ENCODE measurements at places on chromosomes 7 and 10.
A peak's percentile ranks its signal among the peaks of the same experiment; 100 is the strongest.

- no peak for DNase-seq
Measured at GRCh38 chr10:18341055-18341454, 200.8 kb downstream of the CACNB2 start.

DNA sequence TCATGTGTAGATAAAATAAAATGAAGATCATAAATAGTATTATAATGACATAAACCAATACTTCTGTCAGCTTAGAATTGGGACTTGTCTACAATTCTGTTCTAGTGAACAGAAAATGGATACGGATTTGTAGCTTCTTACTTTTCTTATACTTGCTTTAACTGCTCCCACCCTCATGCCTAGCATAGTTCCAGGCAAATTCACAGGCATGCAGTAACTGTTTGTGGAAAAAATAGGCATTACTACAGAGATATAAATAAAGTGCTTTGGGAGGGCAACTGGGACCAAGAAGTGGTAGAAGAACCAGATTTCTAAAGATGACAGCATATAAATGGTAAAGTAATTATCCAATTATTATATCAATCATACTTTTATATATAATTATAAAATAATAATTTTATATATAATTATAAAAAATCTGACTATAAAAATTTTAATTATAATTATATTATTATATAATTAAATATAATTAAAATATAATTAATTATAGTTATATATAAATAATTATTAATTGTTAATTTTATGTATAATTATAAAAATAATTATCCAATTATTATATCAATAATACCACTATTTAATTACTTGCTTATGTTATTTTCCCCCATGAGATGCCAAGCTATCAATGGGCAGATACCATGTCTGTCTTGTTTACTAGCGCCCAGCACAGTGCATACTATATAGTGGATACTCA, 144.1 kb downstream of the NOC3L start:
- DNase-seq, result no peak

DNA sequence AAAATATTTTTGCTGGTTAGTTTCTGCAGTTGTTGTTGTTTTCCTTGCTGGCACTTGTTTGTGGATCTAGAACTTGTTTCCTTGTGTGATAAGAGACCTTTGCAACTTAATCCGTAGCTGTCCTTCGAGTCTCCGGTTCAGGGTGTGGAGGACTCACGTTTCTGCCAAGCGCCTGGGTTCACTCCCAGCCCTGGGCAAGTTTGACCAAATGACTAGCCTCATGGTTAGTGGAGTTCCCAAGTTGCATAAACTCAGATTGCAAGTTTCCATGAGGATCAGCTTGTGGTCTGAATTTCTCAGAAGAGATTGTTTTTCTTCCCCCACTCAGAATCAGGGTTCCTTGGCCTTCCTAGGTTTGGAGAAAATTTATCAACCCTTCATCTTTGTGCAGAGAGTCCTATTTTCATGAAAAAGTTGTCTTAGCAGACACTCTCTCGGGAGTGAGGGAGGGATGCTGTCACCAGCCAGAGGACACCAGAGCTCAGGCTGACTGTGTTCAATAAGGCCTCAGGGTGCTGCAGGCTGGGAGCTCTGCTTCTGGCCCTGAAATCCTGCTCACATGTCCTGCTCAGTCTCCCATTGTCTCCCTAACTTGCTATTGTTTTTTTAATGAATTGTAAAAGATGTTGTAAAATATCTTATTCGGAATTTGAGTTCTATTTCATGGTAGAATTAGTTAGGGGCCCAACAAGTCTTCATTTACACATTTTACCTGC, 377.7 kb upstream of the KLF6 start:
- DNase-seq, result no peak

DNA sequence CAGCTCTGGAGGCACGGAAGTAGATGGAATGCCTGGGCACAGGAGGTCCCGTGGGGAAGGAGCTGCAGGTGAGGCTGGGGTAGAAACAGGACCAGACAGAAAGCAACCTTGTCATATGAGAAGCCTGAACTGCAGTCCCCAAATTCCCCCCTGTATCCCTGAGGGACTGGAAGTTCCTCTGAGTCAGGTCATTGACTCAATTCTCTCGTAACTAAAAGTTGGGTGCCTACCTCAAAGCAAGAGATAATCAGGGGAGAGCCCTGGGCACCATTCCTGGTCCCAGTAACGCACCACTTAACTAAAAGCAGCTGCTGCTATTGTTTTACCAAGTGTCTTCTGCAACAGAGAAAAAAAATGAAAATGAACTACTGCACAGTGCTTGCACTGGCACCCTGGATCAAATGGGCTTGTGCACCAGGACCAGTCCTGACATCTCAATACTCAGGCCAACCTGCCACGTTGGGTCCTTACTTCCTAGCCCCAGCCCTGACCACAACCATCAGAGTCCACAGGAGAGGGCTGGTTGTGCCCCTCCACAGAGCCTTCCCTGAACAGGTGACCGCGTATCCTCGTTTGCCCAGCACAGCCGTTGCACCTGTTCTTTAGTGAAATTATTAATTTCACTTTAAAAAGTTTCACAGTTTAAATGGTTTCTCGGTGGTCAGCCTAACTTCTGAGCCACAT, 79.3 kb downstream of the GRID1 start:
- no peak for DNase-seq

GRCh38 chr10:44395396-44395795, 10.5 kb upstream of the CXCL12 start:
- DNase-seq, result no peak

DNA sequence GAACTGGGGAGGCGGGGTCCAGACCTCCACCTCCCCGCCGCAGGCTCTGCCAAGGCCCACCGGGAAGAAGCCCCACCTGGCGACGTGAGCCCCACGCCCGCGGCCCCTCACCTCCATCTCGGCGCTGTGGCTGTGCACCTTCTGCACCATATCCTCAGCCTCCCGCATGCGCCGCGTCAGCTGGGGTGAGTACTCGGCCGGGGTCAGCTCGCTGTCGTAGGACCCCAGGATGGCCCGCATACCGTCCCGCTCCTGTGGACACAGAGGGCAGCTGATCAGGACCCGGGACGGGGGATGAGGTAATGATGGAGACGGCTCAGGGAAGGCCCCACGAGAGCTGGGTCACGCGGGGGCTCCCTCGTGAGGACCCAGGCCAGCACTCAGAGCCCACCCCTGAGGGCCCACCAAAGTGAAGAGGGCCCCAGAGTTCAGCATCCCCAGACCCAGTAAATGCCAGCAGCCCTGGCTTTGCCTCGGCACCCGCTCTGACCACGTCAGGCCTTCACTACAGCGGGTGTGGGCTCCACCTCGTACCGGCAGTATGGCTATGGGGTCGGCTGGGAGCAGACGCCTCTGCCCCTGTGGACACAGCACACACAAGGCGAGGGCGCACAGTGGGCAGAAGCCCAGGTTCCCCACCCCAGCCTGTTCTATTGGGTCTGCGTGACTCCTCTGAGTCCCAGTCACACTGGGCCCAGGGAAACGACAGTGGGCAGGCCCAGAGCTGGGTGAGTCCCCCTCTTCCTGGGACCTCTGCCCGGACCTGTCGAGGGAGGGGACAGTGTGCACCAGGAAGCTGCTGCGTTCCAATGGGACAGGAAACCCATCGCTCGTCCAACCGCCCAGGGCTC, 218.1 kb downstream of the MAD1L1 start:
- DNase-seq, result no peak

DNA sequence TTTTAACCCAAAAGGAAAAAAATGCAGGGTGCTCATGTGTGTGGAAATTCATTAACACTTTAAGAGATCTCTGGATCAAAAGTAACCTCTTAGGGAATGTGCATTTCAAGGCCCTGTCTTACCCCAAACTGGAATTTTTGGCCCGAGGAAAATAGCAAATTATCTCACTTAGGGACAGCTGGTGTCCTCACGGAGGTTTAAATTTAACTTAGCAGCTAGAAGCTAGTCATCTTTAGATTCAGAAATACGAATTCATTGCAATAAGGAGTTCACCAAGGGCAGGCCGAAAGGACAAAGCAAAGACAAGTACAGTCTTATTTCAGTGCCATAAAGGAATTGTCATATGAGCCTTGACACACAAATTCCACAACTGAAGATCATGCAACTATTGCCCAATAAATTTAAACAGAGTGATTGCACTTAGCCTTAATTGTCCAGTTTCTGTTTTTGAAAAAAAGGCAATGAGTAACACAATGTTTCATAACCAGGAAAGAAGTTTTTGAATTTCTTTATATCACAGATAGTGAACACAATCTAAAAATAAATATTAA, 22.4 kb upstream of the SEMA3C start:
- DNase-seq, result no peak

GRCh38 chr10:102644646-102645387, 538 bp downstream of the TRIM8 start:
- DNase-seq, result peak; percentile 65

DNA sequence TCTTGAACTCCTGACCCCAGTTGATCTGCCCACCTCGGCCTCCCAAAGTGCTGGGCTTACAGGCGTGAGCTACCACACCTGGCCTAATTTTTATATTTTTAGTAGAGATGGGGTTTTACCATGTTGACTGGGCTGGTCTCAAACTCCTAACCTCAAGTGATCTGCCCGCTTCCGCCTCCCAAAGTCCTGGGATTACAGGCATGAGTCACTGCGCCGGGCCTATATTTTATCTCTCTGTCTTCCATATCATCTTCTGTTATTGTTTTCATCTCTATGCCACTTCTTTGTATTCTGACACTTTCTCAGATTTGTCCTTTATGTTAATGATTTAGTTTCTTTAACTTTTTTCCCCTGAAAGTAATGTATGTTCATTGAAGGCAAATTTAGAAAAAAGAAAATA, 55.0 kb upstream of the FMC1 start:
- DNase-seq, result no peak

GRCh38 chr10:58746474-58747185, 234.0 kb downstream of the BICC1 start:
- no peak for DNase-seq

DNA sequence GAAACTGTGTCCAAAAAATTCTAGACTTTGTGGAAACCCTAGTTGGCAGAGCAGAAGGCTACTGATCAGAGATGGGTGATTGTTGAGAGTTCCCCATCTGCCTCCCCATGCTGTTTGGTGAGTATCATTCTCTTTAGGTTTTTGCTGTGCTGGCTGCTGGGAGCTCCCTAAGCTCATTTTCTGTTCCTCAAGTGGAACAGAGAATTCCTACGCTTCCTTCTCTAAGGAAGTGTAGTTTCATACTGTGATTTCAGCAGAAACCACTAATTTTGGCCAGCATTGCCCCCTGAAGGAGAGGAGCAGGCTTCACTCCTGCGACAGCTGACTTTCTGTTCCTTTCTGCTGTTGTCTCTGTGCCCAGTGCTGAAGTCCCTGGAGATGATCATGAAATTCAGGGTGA, 355.3 kb upstream of the NPVF start:
- DNase-seq, result no peak

DNA sequence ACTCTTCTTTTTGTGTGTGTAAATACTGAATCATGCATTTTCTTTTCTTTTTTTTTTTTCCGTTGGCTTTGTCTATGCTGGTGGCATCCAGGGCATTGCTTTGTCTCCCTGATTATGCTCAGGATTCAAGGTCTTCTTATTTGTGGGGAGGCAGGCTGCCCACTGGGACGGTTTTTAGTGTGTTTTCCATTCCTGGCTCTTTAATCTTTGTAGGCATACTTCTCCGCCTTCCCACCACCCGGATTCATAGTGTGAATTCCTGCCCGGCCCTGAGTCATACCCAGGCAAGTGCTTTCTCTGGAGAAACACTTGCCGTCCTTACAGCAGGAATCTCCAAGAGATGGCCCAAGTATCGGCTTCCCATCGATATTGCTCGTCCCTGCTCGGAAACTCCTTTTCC, 5.2 kb downstream of the ZNF655 start:
- DNase-seq, result no peak

DNA sequence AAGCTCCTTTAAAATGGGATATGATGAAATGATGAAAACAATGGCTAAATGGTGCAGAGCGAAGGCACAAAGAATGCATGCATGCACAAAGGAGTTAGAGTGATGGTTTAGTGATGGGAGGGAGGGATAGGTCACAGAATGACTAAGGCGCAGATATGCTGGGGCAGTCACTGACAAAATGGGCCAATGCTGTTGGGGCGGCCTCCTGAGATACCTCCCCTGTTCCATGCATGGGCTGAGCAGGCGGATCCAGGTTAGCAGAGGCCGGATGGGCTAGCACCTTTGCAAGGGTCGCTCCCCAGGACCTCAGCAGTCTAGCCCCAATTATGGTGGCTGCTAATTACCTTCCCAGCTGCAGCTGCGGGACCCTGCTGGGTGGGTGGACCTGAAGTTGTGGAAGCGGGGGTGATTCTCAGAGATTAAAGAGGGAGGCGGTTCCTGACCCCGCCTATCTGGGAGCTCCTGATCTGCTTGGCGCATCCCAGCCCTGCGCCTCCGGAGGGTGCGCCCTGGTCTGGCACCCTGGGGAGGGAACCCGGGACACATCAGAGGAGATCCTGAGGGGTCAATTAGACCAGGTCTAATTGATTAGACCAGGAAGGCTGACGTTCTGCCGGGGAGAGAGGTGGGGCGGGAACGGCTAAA, 175.0 kb downstream of the CYP26A1 start:
- no peak for DNase-seq

DNA sequence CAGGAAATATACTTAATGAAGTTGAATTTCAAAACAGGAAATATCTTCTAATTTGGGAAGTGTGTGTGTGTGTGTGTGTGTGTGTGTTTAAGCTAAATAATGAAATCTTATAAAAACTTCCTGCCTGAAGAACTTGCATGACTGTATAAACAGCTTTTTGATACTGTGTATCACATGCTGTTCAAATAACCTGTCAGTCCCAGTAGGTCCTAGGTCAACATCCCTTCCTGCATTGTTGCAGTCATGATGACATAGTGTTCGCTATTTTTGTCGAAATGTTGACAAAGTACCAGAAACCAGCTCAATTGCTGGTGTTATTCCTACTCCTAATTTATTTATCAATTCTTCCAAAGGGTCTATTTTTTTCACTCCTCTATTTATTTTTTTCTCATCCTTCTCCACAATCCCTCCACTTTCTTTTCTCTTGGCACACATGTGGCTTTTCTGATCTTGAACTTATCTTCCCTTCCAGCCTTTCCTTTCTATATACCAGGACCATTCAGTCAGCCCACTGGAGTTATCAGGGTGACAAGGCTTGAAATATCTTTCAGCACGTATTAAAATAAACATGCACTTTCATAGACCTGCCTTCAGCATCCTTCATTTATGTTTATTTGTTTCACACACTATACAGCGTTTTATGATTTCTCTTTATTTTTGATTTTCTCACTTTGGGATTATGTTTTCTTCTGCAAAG, 115.8 kb downstream of the PLXDC2 start:
- no peak for DNase-seq

DNA sequence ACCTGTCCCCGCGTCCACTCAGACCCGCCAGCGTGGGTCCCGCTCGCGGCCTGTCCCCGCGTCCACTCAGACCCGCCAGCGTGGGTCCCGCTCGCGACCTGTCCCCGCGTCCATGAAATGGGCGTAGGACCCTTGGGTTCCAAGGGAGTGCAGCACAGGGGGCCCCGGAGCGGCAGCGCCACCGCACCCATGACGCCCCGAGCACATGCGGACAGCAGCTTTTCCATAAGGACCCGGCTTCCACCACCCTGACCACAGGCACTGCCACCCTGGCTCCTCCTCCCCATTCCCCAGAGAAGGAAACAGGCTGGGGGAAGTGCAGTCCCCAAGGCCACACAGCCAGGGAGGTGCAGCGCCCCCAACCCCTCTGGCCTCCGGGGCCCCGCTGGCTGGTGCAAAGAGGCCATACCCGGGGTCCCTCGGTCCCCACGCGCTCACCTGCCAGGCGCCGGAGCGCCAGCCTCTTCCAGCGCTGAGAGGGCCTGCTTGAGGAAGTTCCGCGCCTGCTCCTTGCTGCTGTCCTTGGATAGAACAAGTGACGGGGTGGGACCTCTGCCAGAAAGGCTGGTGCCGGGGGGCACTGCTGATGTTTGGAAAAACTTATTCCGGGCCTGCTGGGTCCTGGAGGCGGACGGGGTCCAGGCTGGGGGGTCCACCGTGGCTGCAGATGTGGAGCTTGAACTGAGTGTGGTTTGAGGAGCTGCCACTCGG, 14.9 kb downstream of the MICALL2 start:
- DNase-seq, result no peak
